ENCODE measurements at places on chromosomes 2 and 18. TPM values are rescaled to one million over a fixed set of nuclear protein-coding genes. Genes with fewer than 3 reads are reported as not detected.

Gene CIB4
- not detected for total RNA-seq

DNA sequence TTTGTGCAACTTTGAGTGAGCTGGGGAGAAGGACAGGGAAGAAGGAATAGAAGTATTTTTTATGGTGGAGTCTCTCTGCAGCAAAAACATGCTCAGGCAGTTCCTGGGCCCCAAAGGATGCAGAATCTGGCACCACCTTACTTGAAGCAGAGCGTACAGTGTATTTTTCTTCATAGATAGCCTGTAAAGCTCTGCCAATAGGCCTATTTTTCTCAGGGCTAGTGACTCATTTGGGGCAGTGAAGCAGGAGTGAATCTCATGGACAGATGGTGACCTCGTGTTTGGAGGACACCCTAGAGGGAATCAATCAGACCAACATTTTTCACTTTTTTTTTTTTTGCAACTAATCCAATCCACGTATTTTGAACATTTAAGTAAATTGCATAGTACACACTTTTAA lies 268.1 kb upstream of the CXCR4 start:
- DNase-seq: no peak

- no peak for DNase-seq
These were observed 336.0 kb downstream of the CCDC85A start for GRCh38 chr2:56519806-56520205.

GRCh38 chr18:10376731-10377130 lies 77.7 kb upstream of the APCDD1 start:
- no peak for DNase-seq

Gene ZC3H6
- 18.5 TPM for total RNA-seq

DNA sequence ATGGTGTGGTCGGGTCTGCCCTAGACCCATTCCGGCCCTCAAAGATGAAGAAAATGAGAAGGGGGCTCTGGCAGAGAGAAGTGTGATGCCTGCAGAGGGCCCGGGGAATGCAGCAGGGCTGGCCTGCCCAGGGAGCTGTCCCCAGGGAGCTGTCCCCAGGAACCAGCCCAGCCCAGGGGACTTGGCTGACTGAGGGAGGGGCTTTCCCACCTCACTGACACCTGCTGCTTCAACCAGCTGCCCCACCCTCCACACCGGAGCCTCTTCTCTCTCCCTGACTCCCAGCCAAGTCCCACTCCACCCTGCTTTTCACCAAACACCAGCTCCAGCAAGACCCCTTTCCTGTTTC lies 111.2 kb downstream of the STPG4 start:
- DNase-seq: no peak

GRCh38 chr2:17625446-17625845 lies 85.0 kb downstream of the VSNL1 start:
- DNase-seq: no peak
